ENCODE measurements at places on chromosomes 6 and 20.

- no peak for DNase-seq
These were observed 121.4 kb downstream of the ATXN1 start for GRCh38 chr6:16639684-16640480.

DNA sequence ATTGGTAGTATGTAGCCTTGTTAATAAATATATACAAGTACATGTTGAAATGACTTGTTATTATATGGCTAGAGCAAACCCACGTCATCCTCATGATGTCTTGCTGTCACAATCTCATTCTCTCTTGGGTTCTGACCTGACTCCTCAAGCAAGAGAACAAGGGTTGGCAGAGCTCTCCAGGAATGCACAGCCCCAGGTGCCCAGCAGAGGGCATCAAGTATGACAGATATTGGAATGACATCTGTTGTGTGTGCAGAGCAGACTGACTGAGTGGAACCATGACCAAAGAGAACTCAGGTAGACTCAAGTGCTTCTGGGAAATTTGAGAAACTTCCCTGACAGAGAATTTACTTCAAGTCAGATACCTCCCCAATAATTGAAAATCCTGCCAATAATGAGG, 90.6 kb downstream of the PAX1 start:
- DNase-seq, result no peak

- DNase-seq, result no peak
These were observed 122.0 kb downstream of the CDK19 start for GRCh38 chr6:110693296-110693695.

GRCh38 chr20:15256676-15257568, 919.5 kb upstream of the FLRT3 start:
- no peak for DNase-seq

- DNase-seq, result no peak
These were observed 262.3 kb downstream of the ZNF217 start for GRCh38 chr20:53331151-53331973.

DNA sequence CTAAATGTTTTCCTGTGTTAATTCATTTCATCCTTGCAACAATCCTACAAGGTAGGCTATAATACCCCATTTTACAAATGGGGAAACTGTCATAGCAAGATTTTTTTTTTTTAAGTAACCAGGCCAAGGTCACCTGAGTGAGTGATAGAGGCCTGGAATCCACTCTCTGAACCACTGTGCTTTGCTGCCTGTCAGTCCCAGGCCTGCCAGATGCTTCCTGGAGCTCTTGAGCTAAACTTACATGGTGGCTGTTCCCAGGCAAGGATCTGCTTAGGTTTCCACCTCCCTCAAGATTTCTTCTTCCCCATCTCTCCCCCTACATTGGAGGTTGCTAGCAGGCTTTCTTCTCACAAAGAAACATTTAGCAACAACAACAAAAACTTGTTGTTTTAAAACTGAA, 32.7 kb upstream of the RNF8 start:
- DNase-seq, result peak; percentile 61

- DNase-seq, result no peak
These were observed 211.0 kb downstream of the LRFN2 start for GRCh38 chr6:40376113-40376650.

DNA sequence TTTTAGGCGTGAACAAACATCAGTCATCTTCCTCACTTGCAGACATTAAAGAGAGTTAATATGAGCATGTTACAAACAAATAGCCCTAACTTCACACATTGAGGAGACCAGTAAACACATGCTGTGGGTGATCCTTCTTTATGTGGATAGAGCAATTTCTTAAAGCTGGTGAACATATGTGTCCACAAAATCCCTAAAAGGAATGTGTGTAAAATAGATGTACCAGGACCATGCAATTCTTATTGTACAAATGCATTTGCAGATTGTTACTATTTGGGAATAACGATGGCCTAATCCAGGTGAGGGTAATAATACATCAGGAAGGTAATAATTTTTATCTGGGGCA, 228.9 kb downstream of the ALDH8A1 start:
- DNase-seq, result no peak

- DNase-seq, result peak; percentile 19
These were observed 1225.9 kb upstream of the MAP3K7 start for GRCh38 chr6:91812596-91813274.

DNA sequence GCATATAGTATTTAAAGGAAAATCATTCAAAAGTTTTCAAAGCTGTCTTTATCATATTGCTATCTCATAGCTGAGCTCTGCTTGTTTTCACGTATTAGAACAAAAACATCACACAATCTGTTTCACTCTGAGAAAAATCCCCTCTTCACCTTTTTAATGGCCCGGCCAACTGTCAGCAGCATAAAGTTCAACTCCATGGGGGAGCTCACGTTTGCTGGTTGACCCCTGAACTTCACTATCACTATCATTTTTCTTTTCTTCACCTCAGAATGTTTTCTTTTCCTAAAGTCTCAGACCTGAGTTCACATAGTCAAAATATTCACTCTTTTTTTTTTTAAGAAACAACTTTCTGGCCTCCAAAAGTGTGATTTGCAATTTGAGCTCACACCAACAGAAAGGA, 374.4 kb upstream of the MARCKS start:
- DNase-seq, result no peak

Data from WERI-Rb-1 (cell line).